Upper lobe of right lung (tissue), 1 donor: ENCODE measurements at places on chromosomes 4 and X.

GRCh38 chrX:10833299-10834169 is 213.1 kb upstream of the MID1 start:
- peak; percentile 62 for DNase-seq

DNA sequence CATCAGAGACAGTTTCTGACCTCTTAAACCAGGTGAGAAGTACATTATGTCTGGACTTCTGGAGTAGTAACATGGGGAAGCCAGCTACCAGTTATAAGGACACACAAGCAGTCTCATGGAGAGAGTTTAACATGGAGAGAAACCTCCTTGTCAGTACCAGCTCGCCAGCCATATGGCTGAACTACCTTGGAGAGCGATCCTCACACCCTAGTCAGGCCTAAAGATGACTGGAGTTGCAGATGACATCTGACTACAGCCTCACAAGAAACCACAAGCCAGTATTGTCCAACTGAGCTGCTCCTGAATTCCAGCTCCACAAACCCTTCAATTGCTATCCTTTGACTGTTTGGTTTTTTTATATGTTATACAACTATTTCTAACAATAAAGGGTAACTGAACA is 49.8 kb downstream of the PDHA2 start:
- no peak for DNase-seq

DNA sequence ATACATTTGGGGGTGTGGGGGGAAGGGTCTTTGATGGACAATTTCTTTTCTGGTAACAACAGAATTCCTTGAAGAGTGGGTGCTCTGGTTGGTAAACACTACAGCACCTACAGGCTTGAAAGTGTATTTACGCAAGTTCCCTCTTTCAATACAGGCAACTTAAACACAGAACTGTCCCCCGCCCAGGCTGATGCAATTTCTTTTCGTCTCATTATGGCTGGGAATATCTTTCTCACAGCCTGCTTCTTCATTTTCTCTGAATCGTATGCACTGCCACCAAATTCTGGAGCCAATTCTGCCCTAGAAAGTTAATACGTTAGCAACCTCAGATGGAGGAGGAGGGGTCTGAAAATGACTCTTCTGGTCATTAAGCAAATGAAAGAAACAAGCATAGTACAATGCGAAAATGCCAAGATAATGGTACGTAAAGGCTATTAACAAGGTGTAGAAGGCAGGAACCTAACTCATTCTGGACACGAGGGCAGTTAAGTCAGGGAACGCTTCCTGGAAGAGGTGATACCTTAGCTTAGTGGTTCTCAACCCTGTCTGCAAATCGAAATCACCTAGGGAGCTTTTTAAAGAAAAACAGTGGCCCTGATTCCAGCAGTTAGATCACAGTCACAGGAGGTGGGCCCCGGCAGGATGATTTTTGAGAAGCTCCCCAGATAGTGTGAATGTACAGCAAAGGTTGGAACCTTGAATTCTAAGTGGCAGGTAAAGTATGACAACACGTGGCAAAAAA is 1.0 kb downstream of the AGA start:
- no peak for DNase-seq

DNA sequence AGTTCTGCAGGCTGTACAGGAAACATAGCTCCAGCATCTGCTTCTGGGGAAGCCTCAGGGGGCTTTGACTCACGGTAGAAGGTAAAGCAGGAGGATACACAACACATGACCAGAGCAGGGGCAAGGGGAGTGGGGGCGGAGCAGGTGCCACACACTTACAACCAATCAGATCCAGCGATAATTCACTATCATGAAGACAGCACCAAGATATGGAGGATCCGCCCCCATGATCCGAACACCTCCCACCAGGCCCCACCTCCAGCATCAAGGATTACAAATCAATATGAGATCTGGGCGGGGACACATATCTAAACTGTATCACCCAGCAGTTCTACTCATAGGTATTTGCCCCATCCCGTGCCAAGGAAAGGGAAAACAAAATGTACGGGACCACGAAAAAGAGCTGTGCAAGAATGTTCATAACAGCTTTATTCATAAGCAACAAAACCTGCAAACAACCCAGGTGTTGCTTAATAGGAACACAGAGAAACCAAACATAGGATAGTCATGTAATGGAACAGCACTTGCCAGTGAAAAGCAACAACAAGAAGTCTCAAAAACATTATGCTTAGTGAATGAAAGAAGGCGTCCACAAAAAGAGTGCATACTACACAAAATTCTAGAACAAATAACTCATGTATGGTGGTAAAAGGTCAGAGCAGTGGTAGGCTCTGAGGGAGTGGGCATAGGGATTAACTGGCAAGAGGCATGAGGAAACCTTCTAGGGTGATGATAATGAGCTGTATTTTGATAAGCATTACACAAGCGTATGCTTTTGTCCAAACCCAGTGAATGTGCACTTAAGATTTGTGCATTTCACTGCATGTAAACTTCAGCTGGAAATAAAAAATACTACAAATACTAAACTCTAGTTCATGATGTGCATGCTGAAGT is 130.9 kb upstream of the FAM9B start:
- no peak for DNase-seq

DNA sequence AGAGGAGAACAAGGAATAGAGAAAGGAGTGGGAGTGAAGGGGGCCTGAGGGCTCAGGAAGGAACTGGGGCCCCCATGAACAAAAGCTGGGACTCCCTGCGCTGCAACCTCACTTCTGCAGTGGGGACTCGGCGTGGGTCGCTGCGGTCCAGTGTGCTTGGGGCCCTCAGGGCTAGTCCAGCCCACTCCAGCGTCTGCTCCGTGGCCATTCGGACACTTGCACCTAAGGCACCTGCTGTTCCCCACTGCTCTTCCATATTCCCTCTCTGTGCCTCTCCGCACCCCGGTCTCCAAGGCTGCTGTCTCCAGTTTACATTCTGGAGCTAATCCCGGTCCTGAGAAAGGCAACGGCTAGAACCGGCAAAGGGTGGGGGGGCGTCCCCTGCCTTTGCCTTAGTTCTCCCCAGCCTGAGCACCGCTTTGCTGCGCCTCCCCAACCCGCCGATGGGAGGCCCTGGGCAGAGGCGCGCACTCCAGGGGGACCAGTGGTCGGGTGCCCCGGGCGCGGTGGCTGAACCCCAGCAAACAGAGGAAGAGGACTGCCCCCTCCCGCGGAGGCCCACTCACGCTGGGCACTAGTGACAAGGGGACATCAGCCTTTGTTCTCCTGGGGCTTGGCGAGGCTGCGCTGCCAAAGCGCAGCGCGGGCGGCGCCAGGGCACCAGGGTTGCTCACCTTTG is 327.7 kb upstream of the F9 start:
- no peak for DNase-seq

- no peak for DNase-seq
Observed at GRCh38 chr4:163665101-163665500, 170.6 kb downstream of the TMA16 start.

DNA sequence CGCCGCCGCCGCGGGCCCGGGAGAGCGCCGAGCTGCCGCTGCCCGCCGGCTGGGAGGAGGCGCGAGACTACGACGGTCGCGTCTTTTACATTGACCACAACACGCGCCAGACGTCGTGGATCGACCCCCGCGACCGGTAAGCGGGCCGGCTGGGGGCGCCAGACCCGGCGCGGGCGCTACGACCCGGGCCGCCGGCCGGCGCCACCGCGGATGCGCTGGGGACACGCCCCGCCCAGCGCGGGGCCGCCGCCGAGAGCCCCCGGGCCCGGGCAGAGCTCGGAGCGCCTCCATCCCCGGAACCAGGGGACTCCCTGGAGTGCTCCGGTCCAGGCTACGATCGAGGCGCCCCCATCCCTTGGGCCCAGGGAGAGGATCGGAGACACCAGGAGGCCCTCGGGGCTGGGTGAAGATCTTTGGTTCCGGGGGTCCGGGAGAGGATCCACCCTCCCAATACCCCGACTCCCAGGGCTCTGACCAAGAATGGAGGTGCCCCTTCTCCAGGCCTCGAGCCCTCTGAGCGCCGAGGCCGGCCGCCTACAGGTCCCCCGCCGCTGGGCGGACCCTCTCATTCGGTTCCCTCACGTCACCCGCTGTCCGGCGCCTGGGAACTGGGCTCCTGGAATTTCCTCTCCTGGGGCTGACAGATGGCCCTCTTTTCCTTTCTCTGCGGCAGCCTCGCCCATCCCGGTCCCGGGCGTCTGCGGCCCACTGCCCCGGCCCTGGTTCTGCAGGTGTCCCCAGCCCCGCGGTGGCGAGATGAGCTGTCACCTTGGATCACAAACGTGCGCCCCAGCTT is 48.8 kb downstream of the CLDN34 start:
- DNase-seq = peak; percentile 68

DNA sequence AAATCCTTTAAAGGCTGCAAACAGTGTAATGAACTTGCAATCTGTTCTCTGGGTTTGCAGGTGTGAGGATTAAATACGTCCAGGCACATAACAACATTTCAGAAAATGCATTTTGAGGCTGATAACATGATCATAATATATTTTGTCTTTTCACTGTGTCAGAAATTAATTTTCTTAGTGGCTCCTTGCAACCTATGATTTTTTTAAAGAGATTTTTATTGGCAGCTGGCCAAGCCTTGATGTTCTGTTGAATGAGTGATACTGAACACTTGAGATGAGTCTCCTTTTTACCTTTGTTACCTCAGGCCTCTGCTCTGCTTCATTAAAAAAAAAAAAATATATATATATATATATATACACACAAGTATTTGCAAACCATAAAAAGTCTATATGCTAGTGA is 68.2 kb upstream of the TENM3 start:
- DNase-seq = no peak
